Erythroblast (primary cell): ENCODE measurements at places on chromosomes 4 and X.

DNA sequence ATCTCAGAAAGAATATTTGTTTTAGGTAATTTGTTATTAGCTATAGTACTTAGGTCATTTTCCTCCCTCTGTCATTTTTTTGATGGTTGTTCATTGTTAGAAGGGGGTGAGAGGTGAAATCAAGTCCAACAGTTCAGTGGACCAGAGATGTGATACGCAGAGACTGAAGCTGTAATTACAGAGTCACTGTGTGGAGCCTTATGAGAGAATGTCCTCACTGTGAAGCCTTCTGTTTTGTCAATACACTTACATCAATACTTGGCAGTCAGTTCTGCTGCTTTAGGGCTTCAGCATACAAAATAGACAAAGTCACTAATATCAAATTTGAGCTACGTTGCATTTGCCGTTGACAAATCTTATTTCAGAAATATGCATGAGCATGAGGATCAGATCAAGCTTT, 692.5 kb downstream of the C4orf33 start:
- DNase-seq: no peak

DNA sequence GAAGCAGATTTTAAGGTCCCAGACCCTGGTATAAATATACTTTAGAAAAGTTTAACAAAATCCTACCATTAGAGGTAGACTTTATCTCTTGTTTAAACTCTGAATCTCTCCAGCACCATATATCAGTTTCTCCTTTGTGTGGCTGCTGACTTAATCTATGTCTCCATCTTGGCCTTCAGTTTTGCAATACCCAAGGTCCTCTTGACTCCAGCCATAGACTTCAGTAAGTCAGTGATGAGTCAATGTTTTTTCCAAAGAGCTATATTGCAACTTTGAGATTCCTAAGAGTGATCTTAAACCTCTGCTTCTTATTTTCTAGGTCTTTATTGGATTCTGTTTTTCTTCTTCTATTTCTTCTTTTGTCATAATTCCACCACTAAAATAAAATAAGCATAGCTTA, 50.8 kb upstream of the ADGRL3 start:
- no peak for DNase-seq

GRCh38 chrX:40043895-40044294, 53.9 kb downstream of the BCOR start:
- no peak for DNase-seq

DNA sequence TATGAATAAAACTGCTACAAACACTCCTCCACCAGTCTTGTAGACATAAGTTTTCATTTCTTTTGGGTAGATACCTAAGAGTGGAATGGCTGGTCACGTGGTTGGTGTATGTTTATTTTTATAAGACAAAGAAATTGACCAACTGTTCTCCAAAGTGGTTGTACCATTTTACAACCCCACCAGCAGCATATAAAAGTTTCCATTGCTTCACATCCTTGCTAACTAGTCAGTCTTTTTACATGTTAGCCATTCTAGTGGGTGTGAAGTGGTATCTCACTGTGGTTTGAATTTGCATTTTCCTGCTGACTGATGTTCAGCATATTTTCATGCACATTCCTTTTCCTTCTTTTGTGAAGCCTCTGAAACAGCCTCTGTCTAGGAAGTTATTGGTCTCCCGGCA, 76.2 kb upstream of the ADGRG2 start:
- no peak for DNase-seq

DNA sequence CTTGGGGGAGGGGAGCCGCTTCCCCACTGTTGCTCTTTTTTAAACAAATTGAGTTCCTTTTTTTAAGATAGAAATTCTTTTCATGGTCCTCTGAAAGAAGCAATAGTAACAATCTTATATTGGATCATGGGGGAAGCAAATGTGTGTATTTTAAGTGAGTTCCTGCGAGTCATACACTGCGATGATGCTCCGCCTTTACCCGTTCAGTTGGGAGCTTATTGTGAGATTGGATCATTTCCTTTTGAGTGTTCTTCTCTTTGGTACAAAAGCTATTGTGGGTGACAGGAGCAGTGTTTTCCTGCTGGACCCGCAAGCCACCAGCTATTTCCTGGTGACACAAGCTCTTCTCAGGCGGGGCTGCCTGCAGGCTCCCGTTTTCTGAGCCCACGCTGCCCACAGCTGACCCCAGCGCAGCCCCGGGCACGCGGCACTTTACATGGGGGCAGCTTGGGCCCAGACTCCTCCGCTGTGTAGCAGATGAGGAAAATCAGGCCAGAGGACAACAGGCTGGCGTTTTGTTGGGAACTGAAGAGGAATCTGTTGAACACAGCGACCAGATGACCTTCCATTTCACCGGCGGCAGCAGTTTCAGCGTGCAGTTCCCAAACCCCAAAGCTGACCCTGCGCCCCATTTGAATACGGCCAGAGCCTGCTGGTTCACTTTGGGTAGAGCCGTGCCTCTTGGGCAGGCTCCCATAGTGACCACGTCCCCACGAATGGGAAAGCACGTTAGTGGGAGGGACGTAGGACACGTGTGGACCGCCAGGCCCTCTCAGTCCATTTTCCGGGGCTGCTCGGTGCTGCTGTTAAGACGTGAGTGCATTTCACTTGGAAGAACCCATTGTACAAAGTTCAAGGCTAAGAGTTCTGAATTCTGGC, 12.2 kb downstream of the TADA2B start:
- DNase-seq: no peak

GRCh38 chr4:154559494-154560418, 3.1 kb upstream of the FGB start:
- DNase-seq: peak; percentile 56

DNA sequence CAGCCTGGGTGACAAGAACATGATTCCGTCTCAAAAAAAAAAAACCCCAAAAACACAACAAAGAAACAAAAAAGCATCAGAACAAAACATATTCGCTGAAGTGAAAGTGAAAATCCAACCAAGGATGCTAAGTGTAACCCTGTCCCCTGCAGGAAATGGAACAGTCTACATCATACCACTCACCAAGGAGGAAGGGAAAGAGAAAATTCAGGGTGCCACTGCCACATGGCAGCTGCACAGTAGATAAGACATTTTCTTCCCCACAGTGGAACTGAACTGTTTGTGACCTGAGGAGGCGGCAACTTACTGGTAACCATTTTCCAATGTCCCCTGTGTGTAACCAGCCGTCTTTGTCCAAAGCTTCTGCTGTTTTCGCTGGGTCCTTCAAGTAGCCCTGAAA, 28.2 kb upstream of the CENPU start:
- DNase-seq: no peak
